ENCODE measurements at places on chromosomes 5 and 9.
A peak's percentile ranks its signal among the peaks of the same experiment; 100 is the strongest.

DNA sequence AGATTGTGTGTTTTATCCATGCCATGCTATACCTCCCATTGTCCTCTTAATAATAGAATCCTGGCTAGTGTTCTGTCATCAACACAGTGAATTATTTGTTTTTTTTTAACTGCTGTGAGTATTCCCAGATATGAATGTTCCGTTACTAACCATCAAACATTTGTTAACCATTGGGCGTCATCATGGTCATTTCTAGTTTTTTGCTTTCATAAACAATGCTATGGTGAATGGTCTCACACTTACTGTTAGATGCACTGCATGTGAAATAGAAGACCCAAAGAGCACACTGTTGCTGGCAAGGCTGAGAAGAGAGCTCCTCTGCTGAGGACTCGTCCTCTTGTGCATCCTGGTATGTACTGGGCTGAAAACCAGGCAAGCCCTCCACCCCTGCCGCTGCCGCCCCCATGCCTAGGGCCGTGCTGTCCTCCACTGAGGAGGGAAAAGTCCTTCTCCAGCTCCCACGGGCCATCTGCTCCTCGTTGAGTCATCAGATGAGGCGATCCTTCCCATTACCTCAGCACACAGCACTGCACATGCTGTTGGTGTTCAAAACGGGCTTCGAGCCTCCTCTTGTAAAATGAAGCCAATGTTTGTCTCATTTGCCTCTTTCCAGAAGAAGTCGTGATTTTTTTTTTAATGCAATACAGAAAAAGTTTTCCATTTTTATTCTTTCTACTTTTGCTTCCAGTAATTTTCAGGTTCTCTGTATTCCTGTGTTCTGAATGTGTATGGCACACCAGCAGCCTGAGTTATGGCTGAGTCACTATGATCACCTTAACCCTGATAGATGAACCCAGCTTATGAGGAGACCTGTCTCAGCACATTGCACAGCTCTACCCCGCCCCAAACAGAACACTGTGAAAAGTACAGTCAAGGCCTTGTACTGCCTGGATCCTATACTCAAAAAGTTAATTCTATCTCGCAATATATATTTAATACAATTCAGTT lies 219.0 kb downstream of the AOPEP start:
- DNase-seq = no peak

DNA sequence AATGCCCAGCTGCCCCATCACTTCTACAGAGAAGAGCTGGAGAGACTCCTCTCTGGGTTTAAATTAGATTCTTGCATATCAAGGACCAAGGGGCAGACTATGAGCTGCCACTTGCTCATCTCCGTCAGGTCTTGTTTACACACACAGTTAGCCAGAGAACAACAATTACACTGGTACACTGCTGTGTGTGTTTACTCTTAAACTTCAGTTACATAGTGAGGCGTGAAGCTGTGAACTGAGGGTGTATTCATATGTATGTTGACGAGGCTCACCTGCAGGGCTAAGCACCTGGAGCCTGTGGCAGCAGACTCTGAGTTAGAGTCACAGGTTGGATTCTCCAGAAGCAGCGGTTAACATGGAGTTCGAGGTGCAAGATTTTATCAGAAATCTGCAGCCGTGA lies 155.4 kb upstream of the ANKH start:
- no peak for DNase-seq

GRCh38 chr5:57166276-57166675 lies 7.6 kb upstream of the GPBP1 start:
- no peak for DNase-seq

GRCh38 chr9:129822898-129823541 lies 916 bp downstream of the TOR1A start:
- DNase-seq = peak; percentile 41

GRCh38 chr5:177491429-177491945 lies 5.9 kb downstream of the PDLIM7 start:
- DNase-seq = peak; percentile 75

DNA sequence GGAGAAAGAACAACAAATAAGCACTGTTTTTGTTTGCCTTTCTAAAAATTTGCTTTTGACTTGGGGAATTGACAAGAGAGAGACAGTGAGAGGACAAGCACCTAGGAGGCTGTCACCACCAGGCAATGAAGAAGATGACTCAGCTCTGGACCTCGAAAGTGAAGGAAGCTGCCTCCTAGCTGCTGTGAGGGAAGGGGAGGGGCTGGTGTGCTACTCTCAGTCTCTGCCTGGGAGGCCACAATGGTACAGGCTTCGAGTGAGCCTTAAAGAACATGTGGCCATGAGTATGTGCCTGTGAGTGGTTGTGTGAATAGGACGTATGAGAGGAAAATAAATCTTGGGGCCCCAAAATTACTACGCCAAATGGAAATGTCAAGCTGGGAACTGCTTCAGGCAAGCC lies 7.1 kb upstream of the PLK2 start:
- no peak for DNase-seq

- DNase-seq = no peak
Observed at GRCh38 chr9:7341571-7341970, 458.0 kb downstream of the DMAC1 start.

- DNase-seq = no peak
Observed at GRCh38 chr9:19208653-19209052, 21.8 kb upstream of the DENND4C start.

DNA sequence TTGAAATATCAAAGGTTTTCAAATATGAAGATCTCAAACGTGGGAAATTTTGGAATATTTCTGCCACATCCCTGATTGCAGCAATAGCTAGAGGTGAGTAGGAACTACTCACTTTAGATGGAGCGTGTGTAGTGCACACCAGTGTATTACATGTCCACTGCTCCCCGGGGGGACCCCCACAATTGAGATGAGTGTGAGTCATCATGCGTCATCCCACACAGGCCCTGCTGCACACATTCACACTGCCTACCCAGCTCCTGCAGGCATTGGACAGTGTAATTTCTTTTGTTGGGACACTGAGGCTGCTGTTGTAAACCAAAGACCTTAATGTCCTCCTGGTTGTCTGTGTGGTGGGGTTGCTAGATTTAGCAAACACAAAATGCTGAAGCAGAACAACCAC lies 280.0 kb downstream of the GAS1 start:
- no peak for DNase-seq

- no peak for DNase-seq
Observed at GRCh38 chr9:8718121-8718725, 918.6 kb upstream of the DMAC1 start.
